ENCODE measurements at places on chromosomes 2 and 18.

DNA sequence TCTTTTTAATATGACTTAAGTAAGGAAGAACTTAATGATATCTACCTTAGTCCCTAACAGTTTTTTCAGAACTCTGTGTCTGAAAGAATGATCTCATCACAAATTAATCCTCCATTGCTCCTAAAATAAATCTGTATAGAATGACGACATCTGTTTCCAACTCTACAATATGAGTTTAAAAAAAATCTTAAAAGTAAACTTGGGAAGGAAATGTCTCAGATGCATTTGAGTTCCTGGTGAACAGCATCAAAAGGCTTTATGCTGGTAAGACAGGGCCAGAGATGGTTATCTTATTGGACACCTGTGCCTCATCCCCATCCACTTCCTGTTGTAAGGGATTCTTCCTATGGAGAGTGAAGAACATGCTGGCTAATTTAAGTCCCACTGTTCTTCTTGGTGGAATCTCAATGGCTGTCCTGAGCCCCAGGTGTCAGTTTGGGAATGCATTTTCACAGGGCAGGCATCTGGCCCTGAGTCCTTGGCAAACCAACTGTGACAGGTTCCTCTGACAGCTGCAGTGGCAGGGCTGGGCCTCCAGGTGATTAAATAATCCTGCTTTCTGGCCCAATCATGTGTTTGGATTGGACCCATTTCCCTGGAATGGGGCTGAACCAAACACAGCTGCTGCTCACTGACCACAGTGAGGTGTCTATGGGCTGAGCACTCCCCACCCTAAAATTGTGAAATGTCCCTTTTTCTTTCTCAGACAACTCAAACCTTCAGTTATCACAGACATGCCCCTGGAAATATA lies 12.9 kb upstream of the NCKAP5 start:
- no peak for DNase-seq

- no peak for DNase-seq
Measured at GRCh38 chr2:27134781-27135477, 493 bp upstream of the PREB start.

- no peak for DNase-seq
Measured at GRCh38 chr2:2840681-2841300, 509.7 kb upstream of the MYT1L start.

GRCh38 chr2:193963472-193964119 lies 1693.4 kb upstream of the SLC39A10 start:
- no peak for DNase-seq

- no peak for DNase-seq
Measured at GRCh38 chr18:24446453-24446852, 14.0 kb upstream of the HRH4 start.

DNA sequence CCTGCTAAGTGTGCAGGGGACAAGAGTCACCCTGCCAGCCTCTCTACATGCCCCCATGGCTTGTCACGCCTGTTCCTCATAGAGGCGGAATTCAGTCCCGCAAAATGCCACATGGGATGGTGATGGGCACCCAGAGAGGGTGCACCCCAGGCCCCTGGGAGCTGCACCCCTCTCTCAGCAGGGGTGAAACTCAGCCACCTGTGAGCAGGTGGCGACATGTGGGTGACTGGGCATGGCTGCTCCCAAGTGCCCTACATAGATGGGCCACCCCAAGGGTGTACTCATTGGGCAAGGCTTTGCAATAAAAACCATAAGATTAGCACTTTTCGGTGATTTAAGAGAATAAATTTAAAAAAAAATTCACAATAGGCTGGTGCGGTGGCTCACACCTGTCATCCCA lies 6.3 kb downstream of the HS6ST1 start:
- no peak for DNase-seq

DNA sequence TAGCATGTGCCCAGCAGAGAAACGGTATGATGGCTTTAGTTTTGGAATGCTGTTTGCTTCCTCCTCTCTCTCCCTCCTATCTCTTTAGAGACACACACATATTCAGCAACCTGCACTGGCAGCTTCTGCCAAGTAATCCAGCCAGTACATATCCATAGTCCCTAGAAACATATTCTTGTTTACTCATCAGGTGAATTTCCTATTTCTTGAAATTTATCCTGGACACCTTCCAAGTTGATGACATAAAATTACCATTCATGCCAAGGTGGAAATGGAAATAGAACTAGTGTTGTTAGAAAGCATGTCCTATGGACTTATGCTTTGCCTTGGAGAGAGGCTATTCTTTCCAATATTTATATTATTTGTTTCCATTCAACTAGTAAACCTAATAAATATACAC lies 50.9 kb upstream of the RGPD4 start:
- DNase-seq, result no peak

DNA sequence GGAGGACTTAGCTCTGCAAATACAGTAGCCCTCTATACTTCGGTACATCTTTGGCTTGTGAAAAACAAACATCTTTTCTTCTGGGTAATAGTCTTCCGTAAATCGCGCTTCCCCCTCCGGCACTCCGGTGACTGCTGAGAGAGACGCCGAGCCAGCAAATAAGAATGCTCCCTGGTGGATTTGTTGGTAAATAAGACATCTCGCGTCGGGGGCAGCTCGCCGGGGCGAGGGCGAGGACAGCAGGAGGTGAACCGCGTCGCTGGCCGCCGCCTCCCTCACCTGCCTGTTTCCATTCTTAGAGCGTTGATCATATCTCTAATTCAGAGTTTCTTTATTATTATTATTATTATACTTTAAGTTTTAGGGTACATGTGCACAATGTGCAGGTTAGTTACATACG lies 117.6 kb downstream of the PMAIP1 start:
- no peak for DNase-seq

DNA sequence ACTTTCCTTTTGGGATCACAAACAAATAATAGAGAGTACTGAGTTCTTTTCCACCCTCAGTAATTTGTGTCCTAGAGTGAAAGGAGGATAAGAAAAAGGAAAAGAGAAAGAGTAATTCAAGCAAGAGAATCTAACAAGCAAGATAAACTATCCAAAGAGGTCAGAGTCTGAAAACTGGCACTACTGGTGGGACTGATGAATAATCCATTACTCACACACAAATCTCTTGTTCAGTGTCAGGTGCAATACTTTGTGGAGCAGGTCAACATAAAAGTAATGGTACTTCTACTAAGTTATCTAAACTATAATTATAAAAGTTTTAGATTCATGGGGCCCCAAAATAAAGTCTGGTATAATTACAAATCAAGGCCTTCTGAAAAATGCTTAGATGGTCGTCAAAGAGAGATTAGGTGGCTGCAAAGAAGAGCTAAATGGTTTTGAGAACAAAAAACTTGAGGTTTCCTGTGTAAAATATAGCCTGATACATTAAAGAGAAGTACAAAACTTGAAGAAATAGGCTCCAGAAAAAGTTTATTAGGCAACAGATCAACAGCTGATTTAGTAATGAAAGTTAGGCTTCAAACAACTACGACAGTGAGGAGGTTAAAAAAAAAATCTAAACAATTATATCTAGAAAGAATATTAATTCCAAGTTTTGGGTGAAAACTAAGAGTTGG lies 109.4 kb downstream of the BAZ2B start:
- no peak for DNase-seq

DNA sequence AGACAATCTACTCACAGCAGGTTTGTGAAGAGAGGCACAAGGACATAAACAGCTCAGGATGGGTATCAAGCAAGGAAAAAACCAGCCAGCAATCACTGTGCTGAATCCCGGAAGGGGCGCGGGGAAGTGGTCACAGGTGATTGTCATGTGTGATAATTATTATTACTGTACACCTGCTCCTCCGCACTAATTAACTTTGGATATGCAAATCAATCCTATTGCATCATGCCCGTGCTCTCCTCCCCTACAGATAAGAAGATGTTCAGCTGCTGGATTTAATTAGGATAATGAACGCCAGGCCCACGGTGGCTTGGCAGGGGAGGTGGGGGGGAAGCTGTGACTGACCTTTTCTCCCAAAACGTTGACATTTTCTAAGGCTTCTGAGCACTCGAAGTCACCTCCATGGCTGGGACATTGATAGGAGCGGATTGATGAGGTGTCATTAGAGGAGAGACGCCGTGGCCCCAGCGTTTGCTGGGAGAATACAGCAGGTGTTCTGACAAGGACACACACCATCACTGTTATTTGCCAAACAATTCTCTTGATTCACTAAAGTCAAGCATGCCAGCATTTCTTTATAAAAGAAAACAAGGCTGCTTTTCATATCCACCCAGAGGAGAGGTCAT lies 160.3 kb upstream of the VRK2 start:
- DNase-seq, result no peak

DNA sequence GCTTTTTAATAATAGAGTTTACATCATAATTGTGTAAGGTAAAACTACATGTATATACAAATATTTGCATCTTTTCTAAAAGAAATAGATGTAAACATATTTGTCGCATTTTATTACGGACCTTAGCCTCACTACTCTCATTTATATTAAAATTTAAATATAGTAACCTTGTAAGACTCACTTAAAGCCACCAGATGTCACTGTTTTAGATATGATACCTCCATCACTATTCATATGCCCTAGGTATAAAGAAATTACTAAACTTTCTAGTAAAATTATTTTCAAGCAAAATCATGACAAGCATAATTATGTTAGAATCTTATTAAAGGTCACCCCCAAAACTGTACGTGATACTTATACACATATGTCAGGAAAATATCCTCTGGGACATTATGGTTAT lies 674.3 kb upstream of the REG3G start:
- DNase-seq, result no peak

GRCh38 chr2:223767341-223767740 lies 70.0 kb downstream of the AP1S3 start:
- DNase-seq, result no peak

- no peak for DNase-seq
Measured at GRCh38 chr2:137964066-137964858, at the start of gene HNMT. TSS of gene HNMT (plus strand) at chr2:137964473. CDS start at chr2:137964492, 19 bp downstream.

- no peak for DNase-seq
Measured at GRCh38 chr2:145591109-145591809, 1071.3 kb upstream of the ZEB2 start.

DNA sequence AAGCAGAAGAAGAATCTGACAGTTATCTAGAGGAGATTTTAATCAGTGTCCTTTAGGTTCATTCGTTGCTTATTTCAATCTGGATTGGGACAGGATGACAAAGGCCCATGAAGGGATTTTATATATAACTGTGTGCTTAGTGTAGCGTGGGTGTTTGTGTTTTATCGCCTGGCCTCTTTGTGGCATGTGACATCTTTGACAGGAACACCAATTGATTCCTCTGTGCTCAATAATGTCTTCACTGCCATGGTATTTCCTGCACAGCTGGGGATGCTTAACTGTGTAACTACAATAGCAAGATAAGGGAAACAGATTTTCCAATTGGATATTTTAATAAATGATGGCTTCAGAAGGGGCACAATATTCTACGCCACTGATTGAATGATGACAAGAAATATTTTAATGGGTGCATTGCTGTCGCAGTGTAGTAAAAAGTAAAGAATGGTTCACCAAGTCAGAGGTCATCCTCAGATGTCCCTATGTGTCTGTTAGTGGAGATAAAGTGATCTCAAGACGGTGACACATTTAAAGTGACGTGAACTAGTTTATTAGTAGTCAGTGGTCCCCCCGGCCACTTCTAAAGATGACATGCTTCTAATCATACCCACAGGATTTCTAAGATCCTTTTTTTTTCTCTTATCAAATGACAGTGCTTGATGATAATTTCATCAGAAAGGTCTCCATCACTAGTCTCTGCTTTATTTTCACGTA lies 160.4 kb downstream of the AGAP1 start:
- no peak for DNase-seq

GRCh38 chr18:11309172-11309571 lies 159.8 kb upstream of the PIEZO2 start:
- no peak for DNase-seq

DNA sequence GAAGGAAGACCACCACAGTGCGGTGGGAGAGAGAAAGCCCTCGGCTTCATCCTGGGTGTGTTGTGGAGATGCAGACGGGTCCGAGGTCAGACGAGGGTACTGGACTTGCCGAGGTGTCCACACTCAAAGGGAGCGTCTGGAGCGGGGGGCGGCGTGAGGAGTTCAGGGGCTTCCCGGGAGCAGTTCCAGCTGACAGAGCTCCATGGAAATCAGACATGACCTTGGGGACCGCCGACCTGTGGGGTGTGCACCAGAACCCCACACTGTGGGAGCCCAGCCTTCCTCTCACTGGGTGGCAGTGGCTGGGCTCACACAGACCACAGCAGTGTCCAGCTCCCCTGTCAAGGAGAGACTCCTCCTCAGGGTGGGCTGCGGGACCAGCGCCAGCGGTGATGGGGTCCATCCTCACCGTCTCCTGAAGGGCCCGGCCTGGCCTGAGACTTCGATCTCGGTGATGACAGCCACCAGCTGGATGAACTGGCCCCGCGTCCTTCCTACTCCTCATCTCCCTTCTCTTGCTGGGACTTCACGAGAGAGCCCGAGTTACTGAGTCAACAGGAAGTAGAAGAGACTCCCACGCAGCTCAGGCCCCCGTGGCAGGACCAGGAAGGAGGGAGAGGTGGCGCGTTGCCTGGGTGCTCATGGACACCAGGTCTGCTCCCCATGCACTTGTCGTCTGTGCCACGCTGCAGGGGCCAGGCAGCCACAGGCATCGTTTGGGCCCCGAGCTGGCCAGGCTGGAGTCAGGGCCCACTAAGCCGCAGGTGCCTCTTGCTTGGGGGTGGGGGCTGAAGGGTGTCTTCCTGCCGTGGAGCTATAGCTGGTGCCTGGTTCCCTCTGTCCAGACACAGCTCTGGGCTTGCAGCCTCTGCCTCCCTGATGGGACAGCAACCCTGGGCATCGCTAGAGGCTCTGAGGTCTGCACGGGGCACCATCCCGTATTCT lies 101.9 kb upstream of the CTDP1 start:
- no peak for DNase-seq
